CD4-positive, alpha-beta T cell treated with Interleukin-4 for 4 hours (primary cell): ENCODE measurements at places on chromosomes 1 and 21.
A peak's percentile ranks its signal among the peaks of the same experiment; 100 is the strongest.

DNA sequence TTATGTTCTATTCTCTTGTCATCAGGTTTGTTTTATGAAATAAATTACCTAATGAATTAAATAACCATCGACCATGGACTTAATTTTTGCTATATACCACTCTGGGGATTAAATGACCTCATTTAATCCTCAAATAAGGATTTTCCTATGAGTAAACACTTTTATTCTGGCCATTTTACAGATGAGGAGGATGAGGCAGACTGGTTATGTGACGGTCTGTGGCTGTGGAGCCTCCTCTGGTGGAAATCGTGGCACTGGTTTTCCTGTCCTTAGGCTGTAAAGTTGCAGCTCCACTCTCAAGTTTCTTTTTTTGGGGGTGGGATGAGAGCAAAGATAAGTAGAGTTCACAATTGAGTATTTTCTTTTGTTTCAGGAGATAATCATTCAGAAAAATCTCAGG is 105.2 kb downstream of the XCL2 start:
- no peak for DNase-seq

DNA sequence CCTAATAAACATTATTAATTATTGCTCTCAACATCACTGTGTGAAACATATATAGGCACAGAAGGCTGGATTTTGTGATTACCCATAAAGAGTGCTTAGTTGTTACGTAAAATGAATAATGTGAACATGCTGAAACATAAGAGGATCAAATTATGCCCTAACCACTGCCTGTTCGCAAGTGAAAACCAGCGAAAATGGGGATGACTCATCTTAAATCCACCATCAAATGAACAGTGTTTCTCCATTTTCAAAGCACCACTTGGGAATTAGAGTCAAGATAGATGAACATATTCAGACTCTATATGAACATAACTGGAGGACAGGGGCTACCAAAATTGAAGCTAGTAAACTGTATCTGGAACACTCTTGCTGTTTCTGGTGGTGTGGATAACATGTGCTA is 386.2 kb downstream of the HHIPL2 start:
- no peak for DNase-seq

GRCh38 chr1:32341971-32342370 is 5.9 kb upstream of the MARCKSL1 start:
- no peak for DNase-seq

- no peak for DNase-seq
Measured at GRCh38 chr1:51415963-51416362, 85.6 kb upstream of the TTC39A start.

GRCh38 chr1:67019121-67019520 is 34.8 kb downstream of the SLC35D1 start:
- no peak for DNase-seq

DNA sequence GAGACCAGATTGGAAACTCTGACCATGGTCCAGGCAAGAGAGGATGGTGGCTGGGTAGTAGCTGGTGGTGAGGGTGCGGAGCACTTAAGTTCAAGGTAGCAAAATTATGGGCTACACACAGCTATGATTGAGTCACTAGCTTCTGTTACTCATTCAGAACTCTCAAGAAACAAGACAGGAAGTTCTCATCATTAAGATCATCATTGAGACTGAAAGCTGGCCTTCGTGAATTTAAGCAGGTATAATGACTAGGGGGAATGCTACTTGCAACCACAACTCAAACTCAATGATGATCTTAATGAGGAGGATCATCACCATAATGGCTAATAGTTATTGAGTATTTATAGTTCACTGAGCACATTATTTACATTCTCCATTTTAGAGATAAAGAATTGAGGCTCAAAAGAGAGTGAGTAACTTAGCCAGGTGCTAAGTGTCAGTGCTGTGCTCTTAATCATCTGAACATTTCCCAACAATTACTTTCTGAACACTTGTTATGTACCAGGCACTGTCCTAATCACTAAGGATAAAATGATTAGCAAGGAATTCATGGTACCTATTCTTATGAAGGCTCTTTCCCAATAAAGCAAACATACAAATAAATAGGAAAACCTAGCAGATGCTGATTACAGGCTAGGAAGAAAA is 286.3 kb upstream of the C1orf105 start:
- DNase-seq = peak; percentile 2

GRCh38 chr1:117585086-117585485 is 20.8 kb upstream of the TENT5C start:
- no peak for DNase-seq

DNA sequence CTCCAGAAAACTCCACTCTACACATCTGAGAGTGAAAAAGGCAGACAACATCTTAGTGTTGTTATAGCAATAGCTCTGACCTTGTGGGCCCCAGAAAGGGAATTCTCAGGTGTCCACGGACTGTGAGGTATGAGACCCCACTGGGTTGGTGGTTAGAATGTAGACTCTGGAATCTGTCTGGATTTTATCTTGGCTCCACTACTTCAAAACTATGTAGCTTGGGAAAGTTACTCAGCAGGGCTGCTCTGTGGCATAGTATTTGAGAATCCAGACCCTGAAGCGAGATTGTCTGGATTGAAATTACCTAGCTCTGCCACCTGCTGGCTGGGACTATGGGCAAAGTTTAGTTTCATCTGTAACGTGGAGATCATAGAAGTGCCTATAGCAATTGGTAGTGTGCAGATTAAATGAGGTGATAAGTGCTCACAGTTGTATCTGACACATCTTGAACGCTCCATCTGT is 25.8 kb downstream of the PRDM2 start:
- peak; percentile 72 for DNase-seq

DNA sequence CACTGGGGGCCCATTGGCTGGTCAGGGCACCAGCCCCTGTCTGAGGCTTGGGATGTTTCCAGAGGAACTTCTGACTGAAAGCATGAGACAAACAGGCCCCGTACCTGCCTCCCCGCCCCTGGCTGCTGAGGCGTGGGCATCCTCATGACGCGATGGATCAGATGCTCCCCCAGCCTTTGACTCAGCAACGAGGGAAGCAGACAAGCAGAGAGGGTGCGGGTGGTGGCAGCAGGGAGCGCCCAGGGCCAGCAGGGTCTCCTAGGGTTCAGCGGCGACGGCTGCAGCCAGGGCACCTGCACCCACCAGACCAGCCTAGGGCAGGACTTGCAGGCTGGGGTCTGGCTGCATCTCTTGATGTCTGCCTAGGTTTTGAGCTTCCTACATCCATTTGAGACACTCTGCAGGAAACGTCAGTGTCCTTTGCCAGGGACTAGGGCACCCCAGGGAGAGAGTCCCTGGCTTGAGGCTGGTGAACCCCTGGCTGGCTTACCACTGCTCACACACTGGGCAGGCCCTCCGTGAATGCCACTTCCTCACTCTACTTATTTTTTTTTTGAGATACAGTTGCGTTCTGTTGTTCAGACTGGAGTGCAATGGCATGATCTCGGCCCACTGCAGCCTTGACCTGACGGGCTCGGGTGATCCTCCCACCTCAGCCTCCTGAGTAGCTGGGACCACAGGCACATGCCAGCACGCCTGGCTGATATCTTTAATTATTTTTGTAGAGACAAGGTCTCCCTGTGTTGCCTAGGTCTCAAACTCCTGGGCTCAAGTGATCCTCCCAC is 63.3 kb downstream of the DHRS3 start:
- DNase-seq = no peak

GRCh38 chr1:212111536-212111935 is 76.0 kb downstream of the DTL start:
- DNase-seq = no peak

GRCh38 chr1:203187304-203187685 is 791 bp upstream of the CHI3L1 start:
- no peak for DNase-seq

GRCh38 chr1:241716915-241717656 is 65.0 kb downstream of the WDR64 start:
- peak; percentile 18 for DNase-seq

- no peak for DNase-seq
Measured at GRCh38 chr1:207958376-207959139, 47.6 kb upstream of the CD34 start.

DNA sequence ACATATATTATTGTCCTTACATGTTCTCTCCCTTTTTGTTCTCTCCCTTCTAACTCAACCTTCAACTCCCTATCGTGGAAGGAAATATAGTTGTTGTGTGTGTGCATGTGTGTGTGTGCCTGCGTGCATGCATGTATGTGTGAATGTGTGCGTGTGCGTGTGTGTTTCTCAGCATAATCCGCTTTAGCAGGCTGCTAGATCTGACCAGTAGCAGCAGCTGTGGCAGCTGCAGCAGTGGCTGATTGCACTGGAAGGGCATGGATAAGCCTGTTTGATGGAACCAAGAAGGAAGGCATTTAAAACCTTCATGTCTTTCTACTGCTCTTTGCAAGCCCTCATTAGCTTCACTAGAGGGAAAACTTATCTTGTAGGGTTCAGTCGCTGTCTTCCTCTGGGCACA is 65.6 kb upstream of the IRF2BP2 start:
- DNase-seq = no peak

GRCh38 chr21:37579356-37579755 is 212.8 kb downstream of the DYRK1A start:
- DNase-seq = no peak

DNA sequence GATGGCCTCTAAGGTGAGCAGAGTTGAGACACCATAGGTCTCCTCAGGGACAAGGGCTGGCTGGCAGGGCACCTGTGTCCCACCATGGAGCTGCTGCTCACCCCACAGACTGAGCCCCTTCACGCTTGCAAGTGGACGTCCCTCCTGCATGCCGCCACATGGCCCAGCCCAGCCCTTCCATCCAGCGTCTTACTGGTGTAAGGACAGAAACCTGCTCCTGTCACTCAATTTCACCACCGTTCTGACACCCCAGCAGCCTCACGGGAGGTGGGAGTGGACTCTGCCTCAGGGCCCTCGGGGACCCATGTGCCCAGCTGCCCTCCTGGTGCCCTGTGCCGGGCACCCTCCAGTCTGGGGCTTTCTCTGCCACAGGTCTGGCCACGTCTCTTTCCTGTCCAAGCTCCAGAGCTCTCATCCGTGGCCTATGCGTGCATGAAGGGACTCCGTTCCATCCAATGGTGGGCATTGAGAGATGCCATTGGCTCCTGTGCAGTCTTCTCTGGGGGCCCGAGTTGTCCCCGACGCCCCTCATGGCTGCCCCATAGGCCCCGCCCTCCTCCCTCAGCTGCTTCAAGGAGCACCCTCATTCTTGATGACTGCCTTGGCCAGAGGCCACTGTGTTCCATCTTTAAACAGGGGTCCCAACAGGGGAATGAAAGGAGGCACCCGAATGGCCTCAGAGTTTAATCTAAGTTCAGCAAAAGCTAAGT is 42.6 kb upstream of the COL6A1 start:
- DNase-seq = no peak

GRCh38 chr1:31259746-31260145 is 20.1 kb upstream of the NKAIN1 start:
- no peak for DNase-seq

DNA sequence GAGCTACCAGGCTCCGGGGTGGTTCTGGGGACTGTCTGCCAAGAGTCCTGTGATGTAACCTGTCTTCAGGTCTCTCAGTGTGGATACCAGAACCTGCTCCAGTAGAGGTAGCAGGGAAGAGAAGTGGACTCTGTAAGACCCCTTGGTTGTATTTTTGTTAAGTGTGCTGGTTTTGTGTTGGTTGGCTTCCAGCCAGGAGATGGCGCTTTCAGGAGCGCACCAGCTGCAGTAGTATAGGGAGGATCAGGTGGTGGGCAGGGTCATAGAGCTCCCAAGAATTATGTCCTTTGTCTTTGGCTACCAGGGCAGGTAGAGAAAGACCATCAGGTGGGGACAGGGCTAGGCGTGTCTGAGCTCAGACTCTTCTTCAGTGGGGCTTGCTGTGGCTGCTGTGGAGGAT is 1147.2 kb upstream of the ADGRL4 start:
- DNase-seq = no peak

- no peak for DNase-seq
Measured at GRCh38 chr1:36453600-36454388, 3.5 kb upstream of the OSCP1 start.

DNA sequence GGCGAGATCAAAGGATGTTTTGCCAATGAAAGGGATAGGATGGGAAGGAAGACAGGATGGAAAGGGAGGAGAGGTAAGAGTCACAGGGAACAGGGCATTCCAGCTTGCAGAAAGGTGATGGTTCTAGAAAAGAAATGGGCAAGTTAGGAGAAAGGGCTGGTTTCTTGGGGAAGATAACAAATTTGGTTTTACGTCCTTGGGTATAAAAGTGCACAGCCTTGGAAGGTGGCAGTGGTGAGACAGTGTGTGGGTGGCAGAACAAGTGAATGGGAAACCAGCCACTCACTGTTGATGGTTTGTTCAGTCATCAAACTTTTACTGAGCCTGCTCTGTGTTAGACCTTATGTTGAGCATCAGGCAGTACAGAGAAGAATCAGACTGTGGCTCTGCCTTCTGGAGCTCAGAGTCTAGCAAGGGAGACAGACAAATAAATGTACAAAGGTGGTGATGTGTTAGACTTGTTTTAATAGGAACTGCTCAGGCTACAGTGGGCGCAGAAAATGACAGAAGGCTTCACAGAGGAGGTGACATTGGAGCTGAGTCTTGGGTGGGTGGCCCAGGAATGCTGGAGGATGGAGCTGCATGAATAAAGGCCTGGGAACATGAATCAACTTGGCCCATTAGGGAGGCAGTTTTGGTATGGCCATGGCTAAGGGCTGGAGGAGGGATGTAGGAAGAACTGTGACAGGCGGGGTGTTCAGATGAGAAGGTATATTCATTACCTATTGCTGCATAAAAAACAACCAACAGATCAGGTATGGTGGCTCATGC is 76.3 kb downstream of the EPHB2 start:
- DNase-seq = no peak

DNA sequence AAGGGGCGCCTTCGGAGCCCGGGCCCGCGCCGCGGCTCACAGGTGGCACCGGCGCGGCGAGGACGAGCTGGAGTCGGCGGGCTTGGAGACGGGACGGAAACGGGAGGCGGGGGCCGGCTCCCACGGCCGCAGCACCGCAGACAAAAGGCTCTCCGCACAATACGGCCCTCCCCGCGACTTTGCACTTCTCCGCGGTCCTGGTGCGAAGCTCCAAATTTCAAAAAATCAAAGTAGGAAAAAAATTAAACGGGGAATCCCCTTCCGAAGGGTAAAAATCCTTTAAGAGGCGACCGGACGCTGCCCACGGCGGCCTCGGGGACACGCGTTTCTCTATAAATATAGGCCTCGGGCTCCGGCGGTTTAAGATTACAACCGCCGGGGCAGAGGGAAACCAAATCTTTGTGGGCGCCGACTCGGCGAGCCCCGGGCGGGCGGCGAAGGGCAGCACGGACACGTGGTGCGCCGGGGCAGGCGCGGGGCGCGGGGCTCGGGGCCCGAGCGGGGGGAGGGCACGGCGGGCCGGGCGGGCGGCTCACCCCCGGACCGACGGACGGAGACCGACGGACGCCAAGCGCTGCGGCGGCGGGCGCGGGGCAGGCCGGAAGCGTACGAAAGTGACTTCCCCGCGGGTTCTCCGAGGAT is 453 bp downstream of the PABPC4 start:
- no peak for DNase-seq

DNA sequence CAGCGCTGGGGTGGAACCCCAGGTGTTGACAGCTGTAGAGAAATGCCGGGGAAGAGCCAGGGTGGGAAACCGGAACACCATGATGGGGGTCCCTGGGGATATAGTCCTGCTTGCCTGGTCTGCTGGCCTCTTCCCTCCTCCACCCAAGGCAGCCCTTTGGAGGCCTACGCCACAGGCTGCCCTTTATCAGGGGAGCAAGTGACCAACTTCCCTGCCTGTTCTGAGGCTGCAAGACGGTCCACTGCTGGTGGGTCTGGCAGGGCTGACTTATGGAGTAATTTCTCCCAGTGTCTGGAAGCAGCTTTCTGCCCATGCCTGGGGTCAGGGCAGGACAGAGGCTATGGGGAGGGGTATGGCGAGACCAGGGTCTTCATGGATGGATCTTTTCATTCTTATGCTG is 50.8 kb upstream of the EDN2 start:
- DNase-seq = no peak
